Renal cortical epithelial cell (primary cell): ENCODE measurements at places on chromosomes 2 and 18.

- no peak for DNase-seq
Observed at GRCh38 chr2:217995731-217996231, 7.0 kb downstream of the TNS1 start.

GRCh38 chr2:53780056-53780455, 6.7 kb downstream of the ASB3 start:
- DNase-seq, result no peak

- no peak for DNase-seq
Observed at GRCh38 chr2:120269076-120269744, 16.6 kb downstream of the RALB start.

DNA sequence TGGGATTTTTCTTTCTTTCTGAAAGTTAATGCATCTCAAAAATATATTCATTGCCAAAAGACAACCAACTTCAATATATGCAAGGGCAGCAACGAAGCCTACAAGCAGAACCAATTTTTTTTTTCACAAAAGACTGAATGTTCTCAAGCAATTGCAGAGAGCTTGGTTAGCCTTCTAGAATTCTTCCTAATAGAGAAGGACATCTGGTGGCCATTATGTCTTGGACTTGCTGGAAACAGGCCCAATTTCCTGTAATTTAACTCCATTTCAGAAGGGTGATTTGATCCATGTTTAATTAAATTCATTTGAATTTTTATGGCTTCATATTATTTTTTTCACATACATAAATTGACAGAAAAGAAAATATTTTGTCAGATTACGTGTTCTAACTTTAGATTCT, 208.0 kb downstream of the TPGS2 start:
- DNase-seq, result no peak

DNA sequence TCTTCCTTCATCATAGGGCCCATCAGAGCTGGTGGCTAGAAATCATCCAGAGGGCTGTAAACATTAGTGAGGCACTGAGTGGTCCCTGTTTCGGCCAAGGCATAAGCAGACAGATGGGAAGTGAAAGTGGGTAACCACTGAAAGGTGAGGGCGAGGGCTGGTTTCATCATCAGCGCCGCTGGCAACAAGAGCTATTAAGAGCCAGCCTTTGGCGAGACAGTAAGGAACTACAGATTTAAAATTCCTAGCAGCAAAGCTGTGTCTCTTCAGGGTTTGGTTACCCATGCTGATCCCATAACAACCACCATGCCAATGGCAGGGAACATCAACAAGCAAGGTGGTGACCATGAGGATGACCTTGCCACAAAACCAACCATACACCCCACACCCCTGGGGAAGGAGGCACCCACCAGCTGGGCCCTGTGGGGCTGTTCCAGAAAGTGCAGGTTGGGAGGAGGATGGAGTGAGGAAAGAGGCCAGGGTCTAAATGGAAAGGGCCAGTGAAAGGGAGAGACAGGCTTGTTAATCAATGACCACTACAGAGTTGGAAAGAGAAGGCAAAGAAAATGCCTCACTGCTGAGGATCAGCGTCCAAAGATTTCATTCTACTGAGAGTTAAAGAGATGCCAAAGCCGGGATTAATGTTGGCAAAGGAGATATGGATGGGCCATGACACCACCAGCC, 9.0 kb upstream of the SLC20A1 start:
- DNase-seq, result no peak
